Spinal cord (tissue), 10 donors: ENCODE measurements at places on chromosomes 2 and 18. TPM values are rescaled to one million over a fixed set of nuclear protein-coding genes. Genes with fewer than 3 reads are reported as not detected.

DNA sequence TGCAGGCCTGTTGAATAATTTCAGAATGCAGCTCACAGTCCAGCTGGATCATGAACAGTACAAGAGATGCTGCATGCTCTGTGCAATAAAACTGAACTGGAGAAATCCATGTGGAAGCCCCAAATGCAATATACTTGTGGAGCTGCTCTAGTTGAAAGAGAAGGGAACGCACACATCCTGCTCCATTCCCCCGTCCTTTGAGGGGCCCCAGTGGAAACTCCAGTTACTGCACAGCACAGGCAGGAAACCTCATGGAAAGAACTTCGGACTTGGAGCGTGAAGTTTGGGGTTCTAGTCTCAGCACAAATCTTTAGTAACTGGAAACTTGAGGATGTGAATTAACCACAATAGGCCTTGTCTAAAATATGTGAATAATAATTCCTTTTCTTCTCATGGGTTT is 73.2 kb downstream of the PLA2R1 start:
- H3K4me1 ChIP-seq, result no peaks in the 10 kb centered on the region
- no peak overlapping the region for H3K27ac ChIP-seq
- H3K4me3 ChIP-seq, result no peak overlapping the region
- H3K36me3 ChIP-seq, result no peaks in the 10 kb centered on the region

Gene PRKAG3
- polyA plus RNA-seq, result 0.23 TPM

DNA sequence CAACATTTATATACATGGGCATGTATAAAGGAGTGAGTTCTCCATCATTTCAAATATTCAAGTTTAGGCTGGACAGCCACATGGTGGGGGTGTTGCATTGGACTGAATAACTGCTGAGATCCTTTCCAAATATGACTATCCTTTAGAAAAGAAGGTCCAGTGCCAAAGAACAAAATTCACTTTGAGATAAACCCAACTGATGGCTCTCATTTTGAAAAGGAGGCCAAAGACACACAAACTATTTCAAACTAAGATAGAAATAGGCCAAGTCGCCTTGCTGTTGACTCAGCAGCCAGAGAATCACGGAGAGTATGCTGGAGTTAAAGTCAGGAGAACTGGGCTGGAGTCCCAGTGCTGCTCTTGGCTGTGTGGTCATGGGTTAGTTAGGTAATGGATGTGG is 204.5 kb upstream of the LRATD1 start:
- H3K36me3 ChIP-seq, result no peaks in the 10 kb centered on the region
- no peaks in the 10 kb centered on the region for H3K27me3 ChIP-seq
- H3K4me1 ChIP-seq, result no peaks in the 10 kb centered on the region
- H3K4me3 ChIP-seq, result no peak overlapping the region
- no peak overlapping the region for H3K27ac ChIP-seq

DNA sequence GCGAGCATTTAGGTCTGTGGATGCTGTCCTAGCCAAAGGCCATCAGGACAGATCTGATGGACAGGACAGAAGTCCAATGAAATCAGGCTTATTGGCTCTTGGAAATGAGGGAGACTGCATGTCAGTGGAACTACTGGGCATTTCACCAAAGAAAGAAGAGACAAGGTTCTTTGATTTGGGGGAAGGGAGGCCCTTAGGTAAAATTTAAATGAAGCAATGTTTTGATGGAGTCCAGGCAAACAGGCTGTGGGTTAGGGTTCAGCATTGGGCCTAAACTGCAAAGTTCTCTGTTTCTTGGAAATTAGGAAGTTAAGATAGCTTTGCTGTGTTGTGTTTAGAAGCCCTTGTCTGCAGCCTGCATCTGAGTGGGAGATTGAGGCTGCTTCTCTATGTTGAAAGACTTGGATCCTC is 31.6 kb upstream of the RNF149 start:
- H3K4me3 ChIP-seq, result no peak overlapping the region
- H3K27ac ChIP-seq, result no peak overlapping the region
- no peak for DNase-seq
- H3K36me3 ChIP-seq, result no peaks in the 10 kb centered on the region
- no peaks in the 10 kb centered on the region for H3K27me3 ChIP-seq

DNA sequence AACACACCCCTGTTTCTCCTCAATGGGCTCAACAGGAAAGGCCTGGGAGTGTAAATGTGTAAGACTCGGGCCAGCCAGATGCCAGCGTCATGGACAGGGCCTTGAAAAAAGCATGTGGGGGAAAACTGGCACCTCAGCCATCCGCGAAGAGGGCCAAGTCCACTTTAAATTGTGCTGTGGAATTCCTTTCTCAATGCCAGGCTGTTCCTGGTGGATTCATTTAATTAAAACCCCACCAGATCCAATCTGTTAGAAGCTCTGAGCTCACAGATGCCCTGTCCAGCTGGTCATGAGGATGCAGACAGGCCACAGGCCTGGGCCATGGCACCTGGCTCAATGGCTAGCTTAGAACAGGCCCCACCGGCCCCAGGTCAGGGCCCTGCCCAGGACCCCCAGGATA is 24.8 kb downstream of the KCNK3 start:
- H3K36me3 ChIP-seq, result peaks cover 4% of the 10 kb centered on the region
- no peak for DNase-seq
- no peaks in the 10 kb centered on the region for H3K27me3 ChIP-seq
- H3K27ac ChIP-seq, result no peak overlapping the region
- peaks cover 67% of the 10 kb centered on the region for H3K4me1 ChIP-seq

- no peaks in the 10 kb centered on the region for H3K4me1 ChIP-seq
- no peak for DNase-seq
- no peak overlapping the region for H3K4me3 ChIP-seq
Observed at GRCh38 chr2:240722796-240723735, 31.4 kb downstream of the AQP12A start.

- DNase-seq, result no peak
- peaks cover 60% of the 10 kb centered on the region for H3K4me1 ChIP-seq
- H3K36me3 ChIP-seq, result peaks cover 58% of the 10 kb centered on the region
- H3K4me3 ChIP-seq, result no peak overlapping the region
- H3K27me3 ChIP-seq, result no peaks in the 10 kb centered on the region
- H3K27ac ChIP-seq, result no peak overlapping the region
Observed at GRCh38 chr2:239383036-239383758, 17.6 kb downstream of the HDAC4 start.

Gene LYPD6
- polyA plus RNA-seq, result 44.8 TPM

- no peaks in the 10 kb centered on the region for H3K36me3 ChIP-seq
- no peak overlapping the region for H3K4me3 ChIP-seq
- H3K27ac ChIP-seq, result no peak overlapping the region
- no peak for DNase-seq
- no peaks in the 10 kb centered on the region for H3K4me1 ChIP-seq
Observed at GRCh38 chr2:199440118-199440517, 17.6 kb downstream of the SATB2 start.

DNA sequence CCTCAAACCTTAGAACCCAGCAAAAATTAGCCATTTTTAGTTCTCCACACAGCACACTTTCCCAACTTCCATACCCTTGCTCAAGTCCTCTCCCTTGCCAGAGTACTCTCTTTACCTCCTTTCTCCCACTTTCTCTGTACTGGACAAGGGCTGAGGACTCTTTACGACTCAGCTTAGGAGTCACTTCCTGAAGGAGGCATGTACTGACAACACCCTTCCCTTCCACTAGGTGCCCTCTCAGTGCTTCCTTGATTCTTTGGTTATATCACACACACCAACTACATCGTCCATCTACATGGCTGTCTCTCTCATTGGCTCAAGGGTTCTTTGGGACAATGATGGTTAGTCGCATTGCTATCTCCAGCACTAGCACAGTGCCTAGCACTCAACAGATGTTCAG is 5.2 kb upstream of the C18orf63 start:
- DNase-seq, result no peak
- H3K4me3 ChIP-seq, result no peak overlapping the region
- H3K27me3 ChIP-seq, result no peaks in the 10 kb centered on the region

DNA sequence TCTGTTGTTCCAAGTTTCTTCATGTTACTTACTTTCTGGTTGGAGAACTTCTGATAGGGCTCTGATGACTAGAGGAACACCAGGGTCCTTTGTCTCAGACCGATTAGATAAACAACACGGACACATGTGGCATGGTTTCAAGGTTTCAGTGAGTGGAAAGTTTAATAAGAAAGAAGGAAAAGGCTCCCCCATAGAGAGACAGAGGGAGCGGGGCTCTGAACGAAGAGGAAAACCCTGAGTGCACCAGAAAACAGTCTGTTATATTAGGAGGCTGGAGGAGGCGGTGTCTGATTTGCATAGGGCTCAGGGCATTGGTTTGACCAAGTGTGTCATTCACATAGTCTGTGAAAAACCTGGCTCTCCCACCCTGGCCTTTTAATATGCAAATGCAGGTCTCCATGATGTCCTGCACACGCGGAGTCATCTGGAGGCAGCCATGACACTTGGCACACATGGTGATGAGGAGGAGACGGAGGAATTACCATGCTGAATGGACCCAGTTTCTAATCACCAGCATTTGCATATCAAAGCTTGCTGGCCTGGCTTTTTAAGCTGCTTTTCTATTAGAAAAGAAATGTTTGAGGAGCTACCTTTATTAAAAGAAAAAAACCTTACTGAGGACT is 94.2 kb downstream of the PTPN4 start:
- no peak overlapping the region for H3K4me3 ChIP-seq
- H3K27ac ChIP-seq, result no peak overlapping the region
- no peaks in the 10 kb centered on the region for H3K36me3 ChIP-seq
- DNase-seq, result no peak
- H3K27me3 ChIP-seq, result no peaks in the 10 kb centered on the region

Gene APCDD1
- 358 TPM for polyA plus RNA-seq

- H3K27ac ChIP-seq, result peak overlapping the region; percentile 42
- H3K36me3 ChIP-seq, result peaks cover 5% of the 10 kb centered on the region
- no peaks in the 10 kb centered on the region for H3K27me3 ChIP-seq
- H3K4me3 ChIP-seq, result no peak overlapping the region
Observed at GRCh38 chr18:63131106-63131958, 188.2 kb downstream of the BCL2 start.

DNA sequence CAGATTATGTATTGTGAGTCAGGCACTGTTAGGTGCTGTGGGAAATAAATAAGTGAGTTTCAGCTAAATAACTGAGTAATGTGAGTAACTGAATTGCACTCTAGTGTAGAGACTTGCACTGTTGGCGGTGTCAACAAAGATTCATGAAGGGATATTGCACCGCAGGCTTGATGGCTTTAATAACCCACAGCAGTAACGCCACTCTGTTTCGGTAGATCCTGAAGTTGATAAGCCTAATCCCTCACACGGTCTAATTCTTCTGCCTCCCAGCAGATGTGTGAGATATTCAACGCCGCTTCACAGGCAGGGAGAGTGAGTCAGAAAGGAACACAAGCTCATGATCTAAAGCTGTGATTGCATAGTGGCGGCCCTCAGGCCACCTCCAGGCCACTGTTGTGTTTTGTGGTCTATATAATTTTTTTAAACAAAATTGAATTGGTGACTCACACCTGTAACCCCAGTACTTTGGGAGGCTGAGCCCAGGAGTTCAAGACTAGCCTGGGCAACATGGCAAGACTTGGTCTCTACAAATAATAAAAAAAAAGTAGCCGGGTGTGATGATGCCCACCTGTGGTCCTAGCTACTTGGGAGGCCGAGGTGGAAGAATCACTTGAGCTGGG is 94.3 kb downstream of the LIPG start:
- no peaks in the 10 kb centered on the region for H3K27me3 ChIP-seq
- H3K4me1 ChIP-seq, result no peaks in the 10 kb centered on the region
- no peak overlapping the region for H3K27ac ChIP-seq
- no peaks in the 10 kb centered on the region for H3K36me3 ChIP-seq
- DNase-seq, result no peak

Gene ABCG8
- polyA plus RNA-seq, result 1.7 TPM

Gene SCYGR6
- polyA plus RNA-seq, result not detected

DNA sequence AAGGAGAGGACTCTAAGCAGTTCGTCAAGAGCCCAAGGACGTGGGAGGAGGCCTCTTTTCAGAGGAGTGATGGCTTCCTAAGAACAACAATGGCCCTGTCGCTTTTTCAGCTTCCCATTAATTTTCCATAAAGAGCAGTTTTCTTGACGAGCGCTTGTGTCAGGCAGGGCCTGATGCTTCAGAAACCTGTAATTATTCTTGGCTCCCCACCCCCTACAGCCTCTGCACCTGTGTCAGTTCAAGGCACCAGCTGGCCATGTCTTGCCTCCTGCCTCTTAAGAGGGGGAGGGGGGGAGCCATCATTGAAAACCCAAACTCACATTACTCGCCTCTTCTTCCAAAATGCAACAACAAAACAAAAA is 32.3 kb downstream of the KLF7 start:
- DNase-seq, result no peak
- no peak overlapping the region for H3K4me3 ChIP-seq
- peak overlapping the region; percentile 73 for H3K27ac ChIP-seq
- H3K36me3 ChIP-seq, result no peaks in the 10 kb centered on the region
- H3K4me1 ChIP-seq, result peaks cover 12% of the 10 kb centered on the region
- no peaks in the 10 kb centered on the region for H3K27me3 ChIP-seq

- no peaks in the 10 kb centered on the region for H3K4me1 ChIP-seq
- no peaks in the 10 kb centered on the region for H3K36me3 ChIP-seq
- no peak overlapping the region for H3K27ac ChIP-seq
- no peak for DNase-seq
- H3K4me3 ChIP-seq, result no peak overlapping the region
Observed at GRCh38 chr2:173876833-173877413, 88.2 kb downstream of the SP3 start.

- H3K4me1 ChIP-seq, result no peaks in the 10 kb centered on the region
- no peaks in the 10 kb centered on the region for H3K27me3 ChIP-seq
- no peaks in the 10 kb centered on the region for H3K36me3 ChIP-seq
- DNase-seq, result no peak
Observed at GRCh38 chr2:213152888-213153287, 1.5 kb upstream of the IKZF2 start.

Gene LHCGR
- polyA plus RNA-seq, result 0.44 TPM

Gene UNC80
- polyA plus RNA-seq, result 17.6 TPM

GRCh38 chr2:205324355-205324754 is 357.9 kb upstream of the NRP2 start:
- no peaks in the 10 kb centered on the region for H3K27me3 ChIP-seq
- no peak overlapping the region for H3K4me3 ChIP-seq
- H3K36me3 ChIP-seq, result no peaks in the 10 kb centered on the region
- H3K27ac ChIP-seq, result no peak overlapping the region
- no peak for DNase-seq
- no peaks in the 10 kb centered on the region for H3K4me1 ChIP-seq

Gene CNTNAP5
- polyA plus RNA-seq, result 45.3 TPM

GRCh38 chr2:211367293-211367692 is 810.9 kb downstream of the CPS1 start:
- H3K4me3 ChIP-seq, result no peak overlapping the region
- no peak for DNase-seq
- no peaks in the 10 kb centered on the region for H3K4me1 ChIP-seq

Gene SERPINB4
- polyA plus RNA-seq, result not detected

DNA sequence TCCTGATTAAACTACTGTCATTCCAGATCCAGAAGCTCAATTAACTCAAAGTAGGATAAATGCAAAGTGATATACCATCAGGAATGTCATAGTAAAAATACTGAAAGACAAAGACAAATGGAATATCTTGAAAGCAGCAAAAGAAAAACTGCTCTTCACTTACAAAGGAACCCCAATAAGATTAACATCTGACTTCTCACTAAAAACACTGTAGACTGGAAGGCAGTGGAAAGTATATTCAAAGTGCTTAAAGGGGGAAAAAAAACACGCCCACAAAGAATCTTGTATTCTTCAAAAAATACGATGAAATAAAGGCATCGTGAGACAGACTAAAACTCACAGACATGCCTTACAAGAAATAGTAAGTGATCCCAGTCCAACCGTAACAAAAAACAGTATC is 195.7 kb downstream of the DOK6 start:
- H3K4me1 ChIP-seq, result no peaks in the 10 kb centered on the region
- no peak for DNase-seq
- H3K36me3 ChIP-seq, result no peaks in the 10 kb centered on the region
- no peak overlapping the region for H3K4me3 ChIP-seq

Gene ODC1
- polyA plus RNA-seq, result 121 TPM

Gene ZBTB7C
- polyA plus RNA-seq, result 9.4 TPM

- H3K4me3 ChIP-seq, result no peak overlapping the region
- no peaks in the 10 kb centered on the region for H3K36me3 ChIP-seq
- no peak for DNase-seq
Observed at GRCh38 chr2:148136441-148136840, 115.5 kb downstream of the MBD5 start.
